T-helper 2 cell treated with Interferon-gamma antibody and Interleukin-4, amounts not matched to agents 5 μg/mL and 100 μg/mL, for 36 hours (primary cell): ENCODE measurements at places on chromosomes 7 and 10.

GRCh38 chr7:131459256-131459655 is 97.2 kb downstream of the PODXL start:
- no peak for DNase-seq

DNA sequence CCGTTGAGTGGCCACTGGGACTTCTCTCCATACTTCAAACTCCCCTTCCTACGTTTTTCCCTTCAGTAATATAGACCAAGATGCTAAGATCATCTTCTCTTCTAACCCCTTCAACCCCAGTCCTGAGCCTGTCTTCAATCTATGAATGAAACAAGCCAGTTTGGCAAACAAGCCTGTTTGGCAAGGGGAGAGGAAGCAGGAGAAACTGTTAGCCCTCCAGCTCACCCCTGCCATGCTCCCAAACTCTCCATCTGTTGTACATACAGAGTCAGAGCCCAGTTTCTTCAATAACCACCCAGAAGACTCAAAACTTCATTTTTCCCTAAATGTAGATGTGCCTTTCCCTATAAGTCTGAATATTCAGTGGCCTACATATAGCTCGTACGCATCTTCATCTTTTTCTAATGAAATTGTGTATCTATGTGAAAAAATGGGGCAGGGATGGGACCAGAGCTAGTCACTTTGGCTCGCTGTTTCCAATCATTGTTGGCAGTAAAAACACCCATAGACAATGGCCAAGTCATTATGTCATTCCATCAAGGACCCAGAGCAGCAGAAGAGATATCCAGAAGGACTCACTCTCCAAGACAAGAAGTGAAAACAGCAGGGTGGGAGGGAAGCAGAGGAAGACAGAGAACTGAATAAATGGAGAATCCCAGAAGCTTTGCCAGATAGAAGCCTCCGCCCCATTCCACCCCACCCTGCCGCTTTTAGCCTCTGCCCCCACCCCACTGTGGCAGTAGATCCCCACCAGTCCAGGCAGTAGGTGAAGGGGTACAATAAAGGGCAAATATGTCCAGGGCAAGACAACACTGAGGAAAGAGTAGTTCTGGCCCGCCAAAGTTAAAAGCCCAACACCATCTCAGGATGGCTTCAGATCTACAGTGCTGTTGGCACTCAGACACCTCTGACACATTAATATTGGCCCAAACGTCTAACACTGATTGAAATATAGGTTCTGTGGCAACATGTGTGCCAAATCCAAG is 87.3 kb downstream of the DOCK4 start:
- DNase-seq, result no peak

DNA sequence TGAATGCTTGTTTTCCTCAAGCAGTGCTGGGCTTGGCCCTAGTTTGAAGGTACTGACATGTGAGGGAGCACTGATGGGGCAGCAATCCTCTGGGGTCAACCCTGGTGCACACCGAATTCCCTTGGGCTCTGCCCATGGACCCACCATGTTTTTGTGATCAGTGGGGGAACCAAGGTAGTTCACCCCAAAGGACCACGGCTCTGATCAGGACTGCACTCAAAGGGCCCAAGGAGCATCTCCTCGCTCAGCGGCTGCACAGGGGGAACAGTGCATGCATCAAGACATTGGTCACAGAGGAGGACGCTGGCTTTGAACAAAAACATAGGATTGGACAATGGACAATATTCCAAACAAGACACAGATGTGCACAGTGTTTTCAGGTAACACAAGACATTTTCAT is 12.7 kb downstream of the CXCL12 start:
- DNase-seq, result no peak

- no peak for DNase-seq
Observed at GRCh38 chr10:5510281-5511072, 11.1 kb upstream of the CALML5 start.

DNA sequence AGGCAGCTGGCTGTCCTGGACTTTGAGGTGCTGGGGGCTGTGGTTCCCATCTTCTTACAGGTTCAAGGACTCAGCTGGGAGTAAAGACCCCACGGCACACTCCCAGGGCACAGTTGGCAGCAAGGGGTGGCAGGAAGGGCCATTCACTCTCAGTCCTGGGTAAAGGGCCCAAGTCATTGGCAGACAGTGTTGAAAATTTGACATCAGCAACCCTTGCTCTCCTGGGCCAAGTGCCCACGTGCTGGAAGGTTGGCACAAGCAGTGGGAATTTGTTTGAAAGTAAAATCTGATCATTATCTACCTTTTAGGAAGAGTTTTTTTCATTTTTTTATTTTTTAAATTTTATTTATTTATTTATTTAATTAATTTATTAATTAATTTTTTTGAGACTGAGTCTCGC is 241.6 kb upstream of the MKI67 start:
- DNase-seq, result no peak

- no peak for DNase-seq
Observed at GRCh38 chr7:158830211-158830723, 958 bp upstream of the ESYT2 start.
